Naive thymus-derived CD4-positive, alpha-beta T cell (primary cell): ENCODE measurements at places on chromosomes 12 and 14. TPM values are rescaled to one million over a fixed set of nuclear protein-coding genes. Genes with fewer than 3 reads are reported as not detected.

LMO3 gene
- polyA plus RNA-seq: not detected

AQP5 gene
- not detected for polyA plus RNA-seq

- H3K4me1 ChIP-seq: no peaks in the 10 kb centered on the region
- H3K4me3 ChIP-seq: no peak overlapping the region
- H3K36me3 ChIP-seq: no peaks in the 10 kb centered on the region
Observed at GRCh38 chr14:102210421-102211042, 70.8 kb downstream of the WDR20 start.

- no peaks in the 10 kb centered on the region for H3K27me3 ChIP-seq
- no peak overlapping the region for H3K4me3 ChIP-seq
- no peaks in the 10 kb centered on the region for H3K36me3 ChIP-seq
- H3K4me1 ChIP-seq: no peaks in the 10 kb centered on the region
- no peak for DNase-seq
Observed at GRCh38 chr14:40850191-40850590, 756.5 kb upstream of the LRFN5 start.

GRCh38 chr12:3972576-3972975 lies 99.4 kb upstream of the PARP11 start:
- H3K27me3 ChIP-seq: no peaks in the 10 kb centered on the region
- peaks cover 53% of the 10 kb centered on the region for H3K4me1 ChIP-seq
- DNase-seq: peak; percentile 60
- H3K27ac ChIP-seq: peak overlapping the region; percentile 60

DNA sequence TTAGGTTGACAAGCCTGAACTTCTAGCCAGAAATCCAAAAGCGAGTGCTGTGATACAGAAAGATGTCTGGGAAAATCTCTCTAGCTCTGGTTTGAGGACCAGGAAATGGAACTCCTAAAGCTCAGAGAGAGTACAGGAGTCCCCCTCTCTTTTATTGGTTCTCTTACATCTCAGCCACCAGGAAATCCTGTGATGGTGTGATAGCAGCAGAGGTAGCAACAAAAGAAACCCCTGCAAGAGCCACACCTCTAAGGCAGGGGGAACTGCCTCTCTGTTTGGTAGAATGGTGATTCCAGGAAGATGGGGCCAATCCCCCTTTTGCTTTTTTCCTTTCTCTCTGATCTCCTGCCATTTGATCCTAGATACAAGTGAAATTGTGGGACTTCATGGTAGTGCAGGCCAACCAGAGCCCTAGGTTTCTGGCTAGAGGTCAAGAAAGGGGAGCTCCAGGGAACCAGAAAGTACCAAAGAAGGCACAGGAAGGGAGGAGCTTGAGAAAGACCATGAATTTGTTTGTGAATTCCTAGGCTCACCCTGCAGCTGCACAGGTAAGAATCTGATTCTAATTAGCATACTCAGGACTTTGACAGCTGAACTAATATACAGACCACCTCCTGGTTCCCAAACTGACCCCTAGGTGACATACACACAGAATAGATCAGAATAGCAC lies 88.5 kb downstream of the PAPLN start:
- no peak overlapping the region for H3K4me3 ChIP-seq
- no peaks in the 10 kb centered on the region for H3K27me3 ChIP-seq
- H3K36me3 ChIP-seq: no peaks in the 10 kb centered on the region
- no peak for DNase-seq
- H3K27ac ChIP-seq: peak overlapping the region; percentile 38

DNA sequence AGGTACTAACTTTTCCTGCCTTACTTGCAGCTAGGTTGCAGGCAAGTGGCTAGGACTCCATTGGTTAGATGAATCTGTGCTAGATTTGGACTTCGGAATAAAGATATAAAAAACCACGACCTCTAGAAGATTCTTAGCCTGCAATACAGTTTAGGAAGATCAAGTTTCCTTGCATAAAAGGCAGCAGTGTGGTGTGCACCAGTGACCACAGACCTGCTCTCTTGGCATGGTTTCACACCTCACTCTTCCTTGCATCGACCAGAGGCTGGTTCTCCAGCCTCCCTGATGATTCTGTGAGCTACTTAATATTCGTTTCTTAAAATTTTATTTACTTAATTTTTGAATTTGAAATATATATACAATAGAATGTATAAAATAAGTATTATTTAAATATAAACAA lies 9.8 kb downstream of the KLHDC1 start:
- H3K4me3 ChIP-seq: no peak overlapping the region
- H3K4me1 ChIP-seq: no peaks in the 10 kb centered on the region
- no peak overlapping the region for H3K27ac ChIP-seq
- no peak for DNase-seq

- H3K27me3 ChIP-seq: no peaks in the 10 kb centered on the region
- H3K4me1 ChIP-seq: no peaks in the 10 kb centered on the region
- H3K4me3 ChIP-seq: no peak overlapping the region
- no peaks in the 10 kb centered on the region for H3K36me3 ChIP-seq
Observed at GRCh38 chr12:93089805-93090569, 160.9 kb upstream of the EEA1 start.

GRCh38 chr12:3748620-3749019 lies 4.3 kb downstream of the CRACR2A start:
- no peak overlapping the region for H3K4me3 ChIP-seq
- no peaks in the 10 kb centered on the region for H3K27me3 ChIP-seq
- H3K4me1 ChIP-seq: peaks cover 43% of the 10 kb centered on the region
- no peak overlapping the region for H3K27ac ChIP-seq

DNA sequence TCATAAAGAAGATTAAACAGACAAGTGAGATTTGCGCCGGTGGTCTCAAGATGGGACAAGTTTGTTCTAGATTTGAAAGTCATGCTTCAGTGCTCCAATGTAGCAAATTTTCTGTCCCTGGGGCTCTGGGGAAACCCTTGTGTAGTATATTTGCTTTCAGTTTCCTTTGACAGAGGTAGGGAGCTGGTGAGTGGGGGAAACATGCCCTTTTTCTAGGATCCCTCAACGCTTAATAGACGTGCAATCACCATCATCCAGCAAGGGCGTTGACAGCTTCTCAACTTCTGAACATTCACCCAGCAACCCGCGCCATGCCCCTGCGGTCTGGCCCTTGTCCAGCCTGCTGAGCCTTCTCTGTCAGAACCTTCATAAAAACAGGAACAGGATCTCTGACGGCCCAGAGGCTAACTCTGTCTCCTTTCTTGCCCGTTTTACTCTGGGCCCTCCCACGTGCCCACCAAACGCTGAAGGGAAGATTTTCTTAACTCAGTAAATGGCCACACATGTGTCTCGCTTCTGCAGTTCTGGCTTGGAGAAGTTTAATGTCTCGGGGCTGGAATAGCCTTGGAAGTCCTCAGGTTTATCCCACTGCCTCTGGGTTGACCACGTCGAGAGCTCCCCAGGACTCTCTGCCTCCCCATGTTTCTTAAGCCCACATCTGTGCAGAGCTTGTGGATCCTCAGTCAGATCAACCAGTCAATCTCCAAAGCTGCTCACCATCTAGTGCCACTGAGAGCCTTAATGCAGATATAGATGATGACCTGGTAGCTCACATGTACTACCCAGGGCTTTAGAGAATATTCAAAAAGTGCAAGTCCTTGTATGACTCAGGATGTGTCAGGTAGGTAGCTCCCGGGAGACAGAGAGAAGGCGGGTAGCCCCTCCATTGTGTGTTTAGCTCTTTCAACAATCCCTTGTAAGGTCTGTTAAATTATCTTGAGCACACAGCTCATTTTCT lies 58.1 kb upstream of the CCND2 start:
- H3K27ac ChIP-seq: peak overlapping the region; percentile 14
- H3K4me1 ChIP-seq: peaks cover 9% of the 10 kb centered on the region
- H3K4me3 ChIP-seq: peak overlapping the region; percentile 36
- peak; percentile 26 for DNase-seq
- H3K27me3 ChIP-seq: no peaks in the 10 kb centered on the region

- no peaks in the 10 kb centered on the region for H3K27me3 ChIP-seq
- no peak overlapping the region for H3K4me3 ChIP-seq
- no peaks in the 10 kb centered on the region for H3K36me3 ChIP-seq
- DNase-seq: no peak
- H3K27ac ChIP-seq: no peak overlapping the region
Observed at GRCh38 chr14:29601616-29602015, 326.0 kb downstream of the PRKD1 start.

DNA sequence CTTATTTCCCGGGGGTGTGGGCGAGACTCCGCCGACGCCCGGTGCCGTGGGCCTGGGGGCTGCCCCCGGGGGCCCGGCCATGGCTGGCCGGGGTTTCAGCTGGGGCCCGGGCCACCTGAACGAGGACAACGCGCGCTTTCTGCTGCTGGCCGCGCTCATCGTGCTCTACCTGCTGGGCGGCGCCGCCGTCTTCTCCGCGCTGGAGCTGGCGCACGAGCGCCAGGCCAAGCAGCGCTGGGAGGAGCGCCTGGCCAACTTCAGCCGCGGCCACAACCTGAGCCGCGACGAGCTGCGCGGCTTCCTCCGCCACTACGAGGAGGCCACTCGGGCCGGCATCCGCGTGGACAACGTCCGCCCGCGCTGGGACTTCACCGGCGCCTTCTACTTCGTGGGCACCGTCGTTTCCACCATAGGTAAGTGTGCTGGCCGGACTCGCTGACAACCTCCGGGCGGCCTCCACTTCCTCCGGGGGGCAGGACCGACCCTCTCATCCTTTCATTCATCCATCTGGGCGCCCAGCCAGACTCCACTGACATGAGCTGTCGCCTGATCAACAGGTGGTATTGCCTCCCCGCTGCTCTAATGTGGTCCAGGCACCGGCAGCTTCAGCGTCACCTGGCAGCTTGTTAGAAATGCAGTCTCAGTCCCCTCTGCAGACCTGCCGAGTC lies 467 bp downstream of the KCNK13 start:
- no peak for DNase-seq
- H3K4me1 ChIP-seq: no peaks in the 10 kb centered on the region

GRCh38 chr12:65631621-65632111 lies 192.6 kb upstream of the HMGA2 start:
- no peak for DNase-seq
- no peak overlapping the region for H3K4me3 ChIP-seq
- H3K36me3 ChIP-seq: no peaks in the 10 kb centered on the region
- H3K27ac ChIP-seq: no peak overlapping the region
